ENCODE measurements at places on chromosomes 12 and 14. TPM values are rescaled to one million over a fixed set of nuclear protein-coding genes. Genes with fewer than 3 reads are reported as not detected.
A peak's percentile ranks its signal among the peaks of the same experiment; 100 is the strongest.

GPR68 gene
- 16.7 TPM for total RNA-seq

TEX52 gene
- not detected for total RNA-seq

KRT81 gene
- total RNA-seq: 0.72 TPM

KCNA5 gene
- not detected for total RNA-seq

- peak; percentile 37 for DNase-seq
Observed at GRCh38 chr12:45260104-45260815, 44.4 kb downstream of the ANO6 start.

DNA sequence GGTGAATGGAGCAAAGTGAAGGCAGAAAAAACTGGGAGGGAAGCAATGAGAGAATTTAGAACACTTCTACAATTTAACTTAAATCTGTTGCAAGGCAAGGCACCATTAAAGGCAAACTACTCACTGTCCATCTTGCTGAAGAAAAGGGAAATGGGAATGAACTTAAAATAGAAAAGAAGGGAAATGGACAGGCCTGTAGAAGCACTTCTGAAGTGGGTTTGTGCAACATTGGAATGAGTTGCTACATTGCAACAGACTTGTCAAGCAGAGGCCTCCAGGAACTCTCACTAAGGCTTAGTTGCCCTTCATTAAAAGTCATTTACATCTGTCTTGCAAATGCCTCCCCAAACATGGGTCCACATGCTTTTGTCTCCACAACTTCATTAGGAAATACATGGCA is 13.7 kb upstream of the OR10AD1 start:
- no peak for DNase-seq

GRCh38 chr14:69049675-69050074 is 70.6 kb upstream of the ACTN1 start:
- DNase-seq: peak; percentile 48

DNA sequence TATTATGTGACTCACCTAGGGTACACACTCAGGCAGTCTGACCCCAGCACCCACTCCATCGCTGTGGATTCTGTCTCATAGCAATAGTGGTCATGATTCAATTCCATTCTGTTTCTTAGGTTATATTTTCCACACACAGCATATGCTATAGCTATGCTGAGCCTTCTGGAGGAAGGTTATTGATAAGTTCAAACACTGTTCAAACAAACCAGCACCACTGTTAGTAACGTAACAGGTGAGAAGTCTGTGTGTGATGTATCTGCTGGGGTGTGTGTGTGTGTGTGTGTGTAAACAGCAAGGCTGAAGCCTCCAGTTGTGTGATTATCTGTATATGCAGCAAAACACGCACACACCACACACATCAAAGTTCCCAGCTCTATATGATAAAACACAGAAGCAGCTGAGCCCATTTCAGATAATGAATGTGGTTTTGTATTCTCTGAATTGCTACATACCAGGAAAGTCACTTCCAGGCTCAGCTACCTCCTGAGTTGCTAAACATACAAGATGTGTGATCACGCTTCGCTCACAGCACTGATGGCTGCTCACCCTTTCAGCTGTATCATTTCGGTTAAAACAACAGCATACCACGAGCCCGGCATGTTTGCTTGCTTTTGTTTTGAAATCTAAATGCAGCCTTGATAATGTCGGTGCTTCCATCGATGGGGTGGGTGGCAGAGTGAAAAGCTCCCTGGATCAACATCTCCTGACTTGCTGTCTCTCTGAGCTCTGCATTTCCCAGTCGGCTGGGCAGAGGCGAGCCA is 6.8 kb upstream of the SYNE3 start:
- DNase-seq: no peak

DNA sequence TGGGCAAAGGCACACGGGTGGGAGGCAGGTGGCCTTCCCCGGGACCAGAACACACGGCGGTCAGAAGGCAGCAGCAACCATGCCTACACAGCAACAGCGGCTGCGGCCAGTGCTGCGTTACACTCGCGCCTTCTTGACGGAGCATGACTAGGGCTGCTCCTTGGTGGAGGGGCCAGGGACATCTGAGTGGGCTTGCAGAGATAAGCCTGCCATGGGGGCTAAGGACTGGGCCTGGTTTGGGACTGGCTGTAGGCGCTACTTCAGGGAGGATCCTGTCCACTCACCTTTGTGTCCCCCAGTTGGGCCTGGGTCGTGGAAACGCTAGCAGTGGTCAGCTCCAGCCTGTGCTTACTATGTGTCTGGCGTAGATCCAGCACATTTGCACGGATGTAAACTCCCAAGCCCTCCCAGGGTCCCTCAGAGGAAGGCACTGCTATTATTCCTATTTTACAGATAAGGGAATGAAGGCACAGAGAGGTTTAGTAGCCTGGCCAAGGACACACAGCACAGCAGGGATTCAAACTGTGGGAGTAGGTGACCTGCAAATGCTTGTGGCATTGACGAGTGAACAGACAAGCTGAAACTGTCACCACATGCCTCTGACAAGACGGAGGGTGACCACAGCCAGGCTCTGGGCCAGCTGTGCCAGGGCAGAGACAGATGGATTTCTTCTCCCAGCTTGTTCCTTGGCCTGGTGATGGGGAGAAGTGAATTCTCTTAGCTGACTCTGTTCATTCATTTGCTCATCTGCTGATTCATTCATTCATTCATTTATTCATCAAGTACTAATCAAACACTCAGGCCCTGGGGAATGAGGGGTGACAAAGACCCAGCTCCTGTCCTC is 31.9 kb upstream of the DLK1 start:
- peak; percentile 35 for DNase-seq

Data from RPMI7951 (cell line).